Globus pallidus (tissue), 1 donor: ENCODE measurements at places on chromosomes 5 and 9.

GRCh38 chr5:66982056-66982387 lies 214.6 kb downstream of the CD180 start:
- no peak for DNase-seq

GRCh38 chr5:66498791-66499207 lies 97.4 kb upstream of the MAST4 start:
- DNase-seq = peak; percentile 14

- no peak for DNase-seq
Measured at GRCh38 chr5:39437467-39437866, 12.7 kb upstream of the DAB2 start.

DNA sequence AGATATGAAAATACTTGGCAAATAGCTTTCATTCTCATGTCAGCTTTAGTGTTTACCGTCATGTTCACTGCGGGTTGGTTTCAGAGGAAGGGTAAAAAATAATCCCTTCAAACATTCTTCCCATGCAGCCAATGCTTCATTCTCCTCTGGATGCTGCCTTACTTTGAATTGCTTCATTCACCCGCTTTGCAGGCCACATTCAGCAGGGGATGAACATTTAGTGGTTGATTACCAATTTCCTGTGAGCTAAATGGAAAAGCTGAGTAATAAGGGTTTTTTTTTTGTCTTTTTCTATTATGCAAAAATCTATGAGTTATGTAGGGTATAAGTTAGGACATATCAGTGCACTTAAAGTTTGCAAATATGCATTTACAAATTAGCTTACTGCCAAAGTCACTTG lies 96.3 kb upstream of the MEF2C start:
- DNase-seq = no peak

DNA sequence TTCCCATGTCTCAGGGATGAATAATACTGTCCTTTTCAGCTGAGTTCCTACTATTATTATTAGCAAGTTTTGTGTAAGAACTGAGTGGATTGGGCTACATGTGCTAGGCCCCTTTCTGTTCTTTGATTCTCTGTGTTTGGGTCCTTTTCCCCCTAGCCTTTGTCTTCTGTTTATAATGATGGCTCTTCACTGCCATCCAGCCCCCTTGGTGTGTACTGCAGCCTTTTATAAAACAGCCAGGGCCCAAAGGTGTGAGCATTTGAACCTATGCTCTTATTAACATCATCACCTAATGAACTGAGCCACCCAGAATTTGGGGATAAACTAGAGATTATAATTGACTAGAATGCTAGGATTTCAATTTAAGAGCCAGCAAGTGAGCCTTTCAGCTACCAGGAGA lies 52.6 kb downstream of the PLAC8L1 start:
- DNase-seq = no peak

GRCh38 chr5:63831381-63831780 lies 130.9 kb downstream of the HTR1A start:
- DNase-seq = no peak

GRCh38 chr5:520196-520849 lies 3.9 kb downstream of the SLC9A3 start:
- no peak for DNase-seq

DNA sequence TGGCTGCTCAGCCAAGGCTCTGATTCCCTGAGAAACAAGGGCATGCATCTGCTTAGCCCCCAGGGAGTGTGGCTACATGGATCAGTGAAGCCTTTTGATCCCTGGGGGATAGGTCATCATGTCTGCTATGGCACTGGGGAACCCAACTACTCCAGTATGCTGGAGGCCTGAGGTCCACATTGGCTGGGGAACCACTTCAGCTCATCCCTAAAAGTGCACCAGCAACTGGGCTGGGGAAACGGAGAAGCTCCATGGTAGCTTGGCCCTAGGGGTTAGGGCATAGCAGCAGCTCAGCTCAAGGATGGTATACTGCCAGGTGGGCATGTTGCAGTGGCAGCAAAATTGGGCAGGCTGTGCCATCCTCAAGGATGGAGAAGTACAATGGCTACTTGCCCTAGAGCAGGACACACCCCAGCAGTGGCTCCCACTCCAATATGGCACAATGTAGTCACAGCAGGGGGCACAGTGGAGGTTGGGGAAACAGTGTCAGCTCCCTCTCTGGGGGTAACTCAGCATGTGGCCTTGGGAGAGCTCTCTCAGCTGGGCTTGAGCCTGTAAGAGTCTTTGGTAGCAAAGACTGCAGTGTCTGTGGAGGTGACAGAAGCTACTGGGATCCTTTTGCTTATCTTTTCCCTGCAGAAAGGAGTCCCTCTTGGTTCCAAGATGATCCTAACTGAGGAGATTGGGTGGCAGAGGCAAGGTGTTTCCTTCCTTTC lies 111.5 kb upstream of the FSTL4 start:
- DNase-seq = no peak

GRCh38 chr5:30279237-30279636 lies 914.2 kb upstream of the CDH6 start:
- DNase-seq = no peak

DNA sequence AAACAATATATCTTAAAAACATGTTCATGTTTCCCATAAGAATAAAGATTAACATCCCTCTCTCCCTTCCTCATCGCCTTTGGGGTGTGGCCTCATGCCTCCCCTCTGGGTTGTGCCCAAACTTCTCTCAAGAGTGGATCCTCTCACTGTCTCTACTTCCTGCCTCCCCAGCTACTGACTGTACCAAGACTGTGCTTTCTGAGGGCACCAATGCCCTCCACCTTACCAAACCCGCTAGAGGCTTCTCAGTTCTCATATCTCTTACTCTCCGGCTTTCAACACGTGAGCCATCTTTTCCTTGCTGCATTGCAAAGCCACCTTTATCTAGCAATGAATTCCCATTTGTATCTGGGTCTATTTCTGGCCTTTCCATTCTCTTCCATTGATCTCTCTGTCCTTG lies 34.4 kb upstream of the KCNIP1 start:
- no peak for DNase-seq

DNA sequence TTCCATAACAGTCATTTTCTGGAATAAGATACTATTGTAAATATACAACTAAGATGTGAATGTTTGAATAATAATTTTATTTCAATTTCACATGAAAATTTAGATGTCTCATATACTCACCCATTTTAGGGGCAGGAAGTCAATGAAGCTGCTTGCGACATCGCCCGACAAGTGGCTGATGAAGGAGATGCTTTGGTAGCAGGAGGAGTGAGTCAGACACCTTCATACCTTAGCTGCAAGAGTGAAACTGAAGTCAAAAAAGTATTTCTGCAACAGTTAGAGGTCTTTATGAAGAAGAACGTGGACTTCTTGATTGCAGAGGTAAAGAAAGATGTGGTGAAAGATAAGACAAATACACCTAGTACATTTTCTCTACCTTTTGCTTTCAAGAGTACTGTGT lies 8.6 kb downstream of the BHMT start:
- DNase-seq = no peak

- DNase-seq = no peak
Measured at GRCh38 chr9:84609779-84610178, 59.8 kb upstream of the NTRK2 start.

DNA sequence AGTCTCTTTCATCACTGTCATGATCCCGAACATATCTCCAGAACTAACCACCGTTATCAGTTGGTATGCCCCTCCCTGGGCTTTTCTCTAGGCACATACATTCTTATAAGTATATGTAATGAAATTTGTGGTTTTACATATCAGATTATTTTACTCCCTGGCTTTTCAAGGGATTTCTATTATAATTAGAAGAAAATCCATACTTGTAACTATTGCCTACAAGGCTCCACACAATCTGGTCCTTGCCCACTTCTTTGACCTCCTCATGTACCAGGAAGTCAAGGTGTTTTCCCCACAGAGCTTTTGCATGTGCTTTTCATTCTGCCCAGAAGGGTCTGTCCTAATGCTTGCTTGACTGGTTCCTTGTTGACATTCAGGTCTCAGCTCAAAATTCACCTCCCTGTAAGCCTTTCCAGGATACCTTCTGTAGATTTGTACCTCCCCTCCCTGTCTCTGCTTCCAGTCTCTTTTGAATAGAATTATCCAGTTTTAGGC lies 33.6 kb upstream of the HSD17B4 start:
- no peak for DNase-seq

DNA sequence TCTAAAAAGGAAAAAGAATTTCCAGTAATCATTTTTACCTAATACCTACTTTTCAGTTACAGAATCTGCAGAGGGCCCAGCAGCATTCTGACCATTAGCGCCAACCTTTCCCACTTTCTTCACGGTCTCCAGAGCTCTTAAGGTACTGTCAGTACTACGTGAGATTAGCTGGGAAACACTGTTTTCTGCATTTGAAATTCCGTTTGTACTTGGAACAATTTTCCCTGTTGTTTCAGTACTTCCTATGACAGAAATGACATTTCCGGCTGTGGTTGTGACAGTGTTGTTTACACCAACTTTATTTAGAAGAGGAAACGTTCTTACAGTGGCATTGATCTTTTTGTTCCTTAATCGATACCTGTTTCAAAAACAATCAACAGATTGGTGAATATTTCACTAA lies 36.9 kb upstream of the PDCL start:
- DNase-seq = no peak

GRCh38 chr9:125745682-125746016 lies 1.5 kb upstream of the PBX3 start:
- DNase-seq = no peak

GRCh38 chr5:24226479-24226878 lies 418.3 kb downstream of the CDH10 start:
- no peak for DNase-seq
